B cell (primary cell): ENCODE measurements at places on chromosomes 6 and 20. TPM values are rescaled to one million over a fixed set of nuclear protein-coding genes. Genes with fewer than 3 reads are reported as not detected.

DNA sequence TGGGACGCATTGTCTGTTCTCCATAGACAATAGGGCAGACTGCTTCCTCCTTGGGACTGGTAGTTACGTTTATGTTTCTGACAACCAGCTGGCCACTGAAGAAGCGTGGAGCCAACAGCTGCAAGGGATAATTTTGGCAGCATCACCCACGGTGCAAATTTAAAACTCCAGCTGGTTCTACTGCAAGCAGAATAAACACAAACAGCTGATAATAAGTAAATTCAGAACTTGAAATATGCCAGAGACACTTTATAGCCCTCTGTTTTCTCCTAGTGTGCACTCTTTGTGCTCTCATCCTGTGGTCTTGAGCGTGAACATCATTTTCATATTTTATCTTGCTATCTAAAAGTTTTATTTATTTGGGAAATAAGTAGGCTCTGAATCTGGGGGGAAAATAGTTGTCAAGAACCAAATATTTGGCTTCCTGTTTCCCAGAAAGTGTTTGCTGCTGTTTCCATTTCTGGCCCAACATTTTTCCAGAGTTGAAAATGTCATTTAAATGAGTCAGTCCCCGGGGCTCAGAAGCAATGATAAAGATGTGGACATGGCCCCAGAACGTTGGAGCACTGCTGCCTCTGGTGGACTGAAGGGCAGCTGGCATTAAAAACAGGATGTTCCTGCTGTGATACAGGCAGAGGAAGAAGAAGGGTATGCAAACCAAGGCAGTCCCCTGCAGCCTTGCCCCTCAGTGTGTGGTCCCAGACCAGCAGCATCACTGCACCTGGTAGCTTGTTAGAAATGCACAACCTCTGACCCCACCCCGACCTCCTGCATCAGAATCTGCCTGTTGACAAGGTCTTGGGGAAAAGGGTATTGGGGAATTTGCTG is 12.5 kb upstream of the THBD start:
- H3K4me3 ChIP-seq = no peak overlapping the region
- no peaks in the 10 kb centered on the region for H3K4me1 ChIP-seq
- no peak overlapping the region for H3K27ac ChIP-seq

- H3K27ac ChIP-seq = no peak overlapping the region
- DNase-seq = no peak
- H3K4me1 ChIP-seq = peaks cover 30% of the 10 kb centered on the region
- H3K36me3 ChIP-seq = no peaks in the 10 kb centered on the region
- H3K27me3 ChIP-seq = peaks cover 4% of the 10 kb centered on the region
Observed at GRCh38 chr20:24649787-24650490, 180.5 kb downstream of the SYNDIG1 start.

DNA sequence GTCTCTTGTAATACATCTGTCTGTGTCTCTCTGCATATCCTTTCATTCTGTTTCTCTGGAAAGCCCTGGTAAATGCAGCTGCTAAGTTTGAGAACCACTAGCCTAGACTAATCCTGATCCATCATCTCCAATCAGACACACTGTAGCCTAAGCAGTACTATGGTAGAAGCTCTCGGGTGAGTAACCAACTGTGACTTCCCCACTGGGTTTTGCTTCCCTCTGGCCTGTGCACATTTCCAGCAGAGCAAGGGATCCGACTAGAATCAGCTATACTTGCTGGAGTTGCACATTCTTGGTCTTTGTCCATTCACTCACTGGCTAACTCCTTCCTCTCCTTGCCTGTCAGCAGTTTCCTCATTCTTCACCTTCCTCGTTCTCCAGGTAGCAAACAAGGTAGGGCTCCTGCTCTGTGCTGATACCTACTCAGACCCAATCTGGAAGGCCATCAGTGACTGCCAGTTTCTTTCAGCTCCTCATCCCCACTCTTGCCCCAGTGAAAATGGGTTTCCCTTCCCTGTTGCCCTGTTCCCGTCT is 184.2 kb downstream of the PLCB4 start:
- no peaks in the 10 kb centered on the region for H3K27me3 ChIP-seq
- H3K4me1 ChIP-seq = no peaks in the 10 kb centered on the region
- no peak overlapping the region for H3K27ac ChIP-seq

GRCh38 chr20:24701668-24702067 is 232.2 kb downstream of the SYNDIG1 start:
- no peaks in the 10 kb centered on the region for H3K4me1 ChIP-seq
- DNase-seq = no peak
- H3K27ac ChIP-seq = no peak overlapping the region
- no peaks in the 10 kb centered on the region for H3K36me3 ChIP-seq

DNA sequence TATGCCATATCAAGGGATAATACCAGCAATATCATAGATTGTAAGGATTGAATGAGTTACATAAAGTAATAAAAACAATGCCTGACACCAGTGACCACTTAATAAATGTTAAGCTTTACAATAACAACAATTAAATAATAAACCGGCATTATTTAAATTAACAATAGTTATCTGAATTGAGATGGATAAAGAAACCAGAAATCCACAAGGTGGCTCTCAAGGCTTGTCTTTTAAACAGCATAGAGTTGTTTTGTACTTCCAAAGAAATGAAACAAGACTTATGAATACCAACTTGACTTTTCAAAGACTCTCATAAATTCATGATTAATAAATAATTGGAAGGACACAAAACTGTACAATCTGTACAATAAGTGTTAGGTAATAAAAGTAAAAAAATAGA is 203.1 kb downstream of the ASCC3 start:
- DNase-seq = no peak
- no peak overlapping the region for H3K4me3 ChIP-seq
- H3K27ac ChIP-seq = no peak overlapping the region
- H3K4me1 ChIP-seq = no peaks in the 10 kb centered on the region
- no peaks in the 10 kb centered on the region for H3K27me3 ChIP-seq

- no peaks in the 10 kb centered on the region for H3K27me3 ChIP-seq
- H3K4me3 ChIP-seq = no peak overlapping the region
- no peaks in the 10 kb centered on the region for H3K36me3 ChIP-seq
Observed at GRCh38 chr6:157079277-157079676, 244.0 kb downstream of the TMEM242 start.

- H3K27ac ChIP-seq = no peak overlapping the region
- no peak overlapping the region for H3K4me3 ChIP-seq
- no peaks in the 10 kb centered on the region for H3K36me3 ChIP-seq
- H3K27me3 ChIP-seq = no peaks in the 10 kb centered on the region
- DNase-seq = no peak
Observed at GRCh38 chr6:3287976-3288707, 29.4 kb downstream of the PSMG4 start.

GRCh38 chr6:27547157-27548075 is 74.5 kb upstream of the ZNF184 start:
- peaks cover 11% of the 10 kb centered on the region for H3K4me1 ChIP-seq
- H3K27me3 ChIP-seq = peaks cover 68% of the 10 kb centered on the region
- H3K4me3 ChIP-seq = no peak overlapping the region
- H3K36me3 ChIP-seq = no peaks in the 10 kb centered on the region

DNA sequence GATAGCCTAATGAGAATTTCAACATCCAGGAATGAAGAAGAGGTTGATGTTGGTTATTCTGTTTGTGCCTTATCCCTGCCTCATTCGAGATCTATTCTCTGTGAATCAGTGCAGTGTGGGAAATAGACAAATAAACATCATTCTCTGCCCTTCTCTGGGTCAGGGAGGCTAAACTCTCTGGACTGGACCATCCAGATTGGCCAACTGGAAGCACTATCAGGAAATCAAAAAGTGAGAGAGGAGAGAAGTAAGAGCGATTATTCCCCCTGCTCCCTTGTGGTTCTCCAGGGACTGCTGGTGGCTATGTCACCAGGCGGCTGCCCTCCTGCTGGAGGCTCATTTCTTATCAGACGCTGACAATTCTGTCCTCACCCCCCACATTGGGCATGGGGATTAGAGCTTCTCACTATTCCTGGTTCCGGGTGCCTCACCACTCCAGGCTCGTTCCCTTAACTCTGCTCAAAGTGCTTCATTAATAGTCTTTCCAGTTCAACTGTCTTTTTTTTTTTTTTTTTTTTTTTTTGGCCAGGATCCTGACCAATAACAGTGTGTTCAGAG is 201.7 kb upstream of the RREB1 start:
- DNase-seq = no peak
- H3K4me1 ChIP-seq = no peaks in the 10 kb centered on the region
- H3K27ac ChIP-seq = no peak overlapping the region
- H3K27me3 ChIP-seq = no peaks in the 10 kb centered on the region

DNA sequence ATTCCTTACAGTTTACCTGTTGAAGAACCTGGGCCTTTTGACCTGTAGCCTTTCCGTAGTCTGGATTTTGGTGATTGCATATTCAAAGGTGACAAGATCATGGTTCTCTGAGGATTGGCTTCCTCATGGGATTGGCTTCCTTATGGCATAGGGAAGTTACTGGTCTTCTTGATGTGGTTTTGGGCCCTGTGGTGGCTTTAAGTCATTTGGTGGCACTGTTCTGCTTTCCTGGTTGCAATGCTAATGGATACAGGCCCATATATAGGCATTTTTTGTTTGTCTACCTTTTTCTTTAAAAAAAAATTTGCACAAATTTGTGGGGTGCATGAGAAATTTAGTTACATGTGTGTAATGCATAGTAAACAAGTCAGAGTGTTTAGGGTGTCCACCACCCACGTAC is 185.7 kb downstream of the CDKAL1 start:
- H3K27me3 ChIP-seq = no peaks in the 10 kb centered on the region
- no peak overlapping the region for H3K27ac ChIP-seq
- H3K36me3 ChIP-seq = no peaks in the 10 kb centered on the region
- no peak overlapping the region for H3K4me3 ChIP-seq
- no peak for DNase-seq
- peaks cover 12% of the 10 kb centered on the region for H3K4me1 ChIP-seq

DNA sequence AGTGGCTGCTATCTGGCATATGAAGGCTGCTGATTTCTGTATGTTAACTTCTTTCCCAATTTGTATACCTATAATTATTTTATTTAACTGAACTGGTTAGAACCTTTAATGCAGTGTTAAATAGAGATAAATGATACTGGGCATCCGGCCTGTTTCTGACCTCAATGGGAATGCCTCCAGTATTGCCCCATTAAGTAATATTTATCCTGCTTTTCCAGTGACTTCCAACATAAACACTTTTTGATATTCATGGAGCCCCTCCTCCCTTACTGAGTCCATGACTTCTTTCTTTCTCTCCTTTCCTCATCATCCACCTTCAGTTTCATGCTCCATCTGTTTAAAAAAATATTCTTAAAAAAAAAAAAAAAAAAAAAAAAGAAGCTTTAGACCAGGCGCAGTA is 8.8 kb downstream of the TRIM27 start:
- no peak overlapping the region for H3K4me3 ChIP-seq
- H3K36me3 ChIP-seq = peaks cover 77% of the 10 kb centered on the region
- H3K27me3 ChIP-seq = no peaks in the 10 kb centered on the region
- no peak for DNase-seq
- peaks cover 4% of the 10 kb centered on the region for H3K4me1 ChIP-seq
- no peak overlapping the region for H3K27ac ChIP-seq

DNA sequence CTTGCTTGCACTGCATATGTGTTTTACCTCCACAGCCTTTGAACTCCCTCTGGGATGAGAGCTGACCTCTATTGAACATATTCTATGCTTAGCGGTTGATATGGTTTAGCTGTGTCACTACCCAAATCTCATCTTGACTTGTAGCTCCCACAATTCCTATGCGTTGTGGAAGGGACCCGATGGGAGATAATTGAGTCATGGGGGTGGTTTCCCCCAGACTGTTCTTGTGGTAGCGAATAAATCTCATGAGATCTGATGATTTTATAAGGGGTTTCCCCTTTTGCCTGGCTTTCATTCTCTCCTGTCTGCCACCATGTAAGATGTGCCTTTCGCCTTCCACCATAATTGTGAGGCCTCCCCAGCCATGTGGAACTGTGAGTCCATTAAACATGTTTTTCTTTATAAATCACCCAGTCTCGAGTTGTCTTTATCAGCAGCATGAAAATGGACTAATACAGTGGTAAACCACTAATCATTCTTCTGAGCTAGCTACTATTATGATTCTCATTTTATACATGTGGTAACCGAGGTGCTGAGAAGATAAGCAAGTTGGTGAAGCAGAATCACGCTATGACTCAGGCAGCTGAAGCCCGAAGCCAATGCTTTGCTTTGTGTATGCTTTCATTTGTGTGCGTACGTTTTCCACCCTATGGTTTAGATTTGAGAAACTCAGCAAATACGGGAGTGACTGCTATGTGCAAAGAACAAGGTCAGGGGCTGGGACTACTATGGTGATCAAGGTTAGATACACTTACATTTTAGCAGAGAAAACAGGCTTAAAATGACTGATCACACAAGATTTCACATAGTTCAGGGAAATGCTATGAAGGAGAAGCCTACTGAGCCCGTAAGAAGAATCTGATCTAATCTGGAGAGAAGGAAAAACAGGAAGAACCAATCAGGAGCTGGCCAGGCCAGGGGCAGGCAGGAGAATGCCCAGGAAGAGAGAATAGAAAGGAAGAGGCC is 363.5 kb downstream of the ESR1 start:
- H3K4me1 ChIP-seq = no peaks in the 10 kb centered on the region
- H3K4me3 ChIP-seq = no peak overlapping the region
- H3K27ac ChIP-seq = peak overlapping the region; percentile 44
- peak; percentile 17 for DNase-seq

DNA sequence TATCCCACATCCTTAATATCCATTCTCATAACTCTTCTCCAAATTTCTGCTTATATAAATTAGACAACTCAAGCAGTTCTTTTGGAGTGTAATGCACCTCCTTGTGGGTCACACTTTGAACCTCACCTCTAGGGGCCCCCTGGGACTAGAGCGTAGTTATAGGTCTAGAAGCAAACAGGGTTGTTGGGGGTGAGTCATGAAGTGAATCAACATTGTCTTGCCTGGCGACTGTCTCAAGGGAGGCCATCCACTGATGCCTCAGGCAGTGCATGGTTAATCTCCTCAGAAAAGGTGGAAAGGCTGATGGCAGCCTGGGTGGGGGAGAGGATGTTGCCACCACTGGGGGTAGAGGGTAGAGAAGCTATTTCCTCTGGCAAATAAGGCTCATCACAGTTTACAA is 129.1 kb downstream of the TNFRSF21 start:
- no peaks in the 10 kb centered on the region for H3K36me3 ChIP-seq
- no peak for DNase-seq
- H3K4me1 ChIP-seq = no peaks in the 10 kb centered on the region
- H3K27me3 ChIP-seq = no peaks in the 10 kb centered on the region

GRCh38 chr20:21520702-21521595 is 7.1 kb upstream of the NKX2-2 start:
- peaks cover 80% of the 10 kb centered on the region for H3K27me3 ChIP-seq
- H3K36me3 ChIP-seq = no peaks in the 10 kb centered on the region
- DNase-seq = peak; percentile 26
- no peak overlapping the region for H3K27ac ChIP-seq
- no peak overlapping the region for H3K4me3 ChIP-seq

DNA sequence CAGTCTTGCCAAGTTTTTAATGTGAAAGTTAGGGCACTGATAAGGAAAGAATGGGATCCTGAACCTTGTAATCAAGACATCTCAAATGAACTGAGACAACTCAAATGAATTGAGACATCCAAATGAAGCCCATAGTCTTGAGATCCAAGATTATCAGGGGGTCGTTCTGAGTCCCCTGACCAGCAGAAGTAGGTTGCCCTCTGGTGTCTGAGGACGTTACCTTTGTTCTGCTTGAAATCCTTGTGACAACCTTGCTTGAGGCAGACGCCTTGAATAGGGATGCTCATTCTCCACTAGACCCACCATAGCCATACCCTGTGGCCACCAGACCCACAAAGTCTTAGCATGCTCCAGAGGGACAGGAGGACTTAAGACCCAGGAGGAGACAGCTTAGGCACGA is 37.7 kb downstream of the ZBTB9 start:
- H3K4me3 ChIP-seq = no peak overlapping the region
- no peak overlapping the region for H3K27ac ChIP-seq
- peak; percentile 41 for DNase-seq
- no peaks in the 10 kb centered on the region for H3K27me3 ChIP-seq
- H3K36me3 ChIP-seq = no peaks in the 10 kb centered on the region

Gene EYA4
- 0.49 TPM in 1 of 2 replicates, not detected in the other for total RNA-seq

Gene XKR7
- 0.05 and 0.10 TPM in 2 replicates for total RNA-seq
